ENCODE measurements at places on chromosomes 11 and 22. TPM values are rescaled to one million over a fixed set of nuclear protein-coding genes. Genes with fewer than 3 reads are reported as not detected.
A peak's percentile ranks its signal among the peaks of the same experiment; 100 is the strongest.

GRCh38 chr11:10397226-10397987, 57.7 kb upstream of the AMPD3 start:
- peaks cover 25% of the 10 kb centered on the region for H3K4me1 ChIP-seq
- no peak overlapping the region for H3K4me3 ChIP-seq

DNA sequence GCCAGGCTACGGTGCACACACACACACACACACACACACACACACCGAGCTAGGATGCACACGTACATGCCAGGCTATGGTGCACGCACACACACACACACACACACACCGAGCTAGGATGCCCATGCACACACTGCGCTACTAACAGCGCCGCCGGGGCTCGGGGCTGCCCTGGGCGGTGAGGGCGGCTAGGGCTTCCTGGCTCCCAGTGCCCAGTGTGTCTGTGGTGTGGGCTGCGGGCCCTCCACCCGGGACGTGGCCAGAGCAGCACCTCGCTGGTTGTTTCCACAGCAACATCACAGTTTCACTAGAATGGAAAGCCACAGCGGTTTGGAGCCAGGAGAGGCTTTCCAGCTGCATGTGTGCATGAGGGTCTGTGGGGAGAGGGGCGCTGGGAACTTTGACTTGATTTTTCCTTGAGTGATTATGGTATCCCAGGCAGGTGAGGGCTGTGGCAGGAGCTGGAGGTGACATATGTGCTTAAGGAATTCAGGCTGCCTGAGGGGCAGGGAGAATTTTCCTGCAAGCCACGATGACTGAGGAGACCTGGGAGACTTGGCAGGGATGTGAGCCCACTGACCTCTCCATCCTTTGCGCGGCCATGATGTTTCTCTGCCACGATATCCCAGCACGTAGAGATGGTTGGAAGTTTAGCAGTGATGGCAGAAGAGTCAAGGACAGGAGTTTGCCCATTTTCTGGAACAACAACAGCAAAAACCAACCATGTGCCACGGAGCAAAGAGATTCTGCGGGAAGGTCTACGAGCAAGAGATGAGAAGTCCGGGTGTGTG, 195.9 kb downstream of the SNX19 start:
- H3K36me3 ChIP-seq = no peaks in the 10 kb centered on the region
- no peak for DNase-seq
- H3K27ac ChIP-seq = no peak overlapping the region
- H3K27me3 ChIP-seq = no peaks in the 10 kb centered on the region
- no peak overlapping the region for H3K4me3 ChIP-seq
- peaks cover 9% of the 10 kb centered on the region for H3K4me1 ChIP-seq

DNA sequence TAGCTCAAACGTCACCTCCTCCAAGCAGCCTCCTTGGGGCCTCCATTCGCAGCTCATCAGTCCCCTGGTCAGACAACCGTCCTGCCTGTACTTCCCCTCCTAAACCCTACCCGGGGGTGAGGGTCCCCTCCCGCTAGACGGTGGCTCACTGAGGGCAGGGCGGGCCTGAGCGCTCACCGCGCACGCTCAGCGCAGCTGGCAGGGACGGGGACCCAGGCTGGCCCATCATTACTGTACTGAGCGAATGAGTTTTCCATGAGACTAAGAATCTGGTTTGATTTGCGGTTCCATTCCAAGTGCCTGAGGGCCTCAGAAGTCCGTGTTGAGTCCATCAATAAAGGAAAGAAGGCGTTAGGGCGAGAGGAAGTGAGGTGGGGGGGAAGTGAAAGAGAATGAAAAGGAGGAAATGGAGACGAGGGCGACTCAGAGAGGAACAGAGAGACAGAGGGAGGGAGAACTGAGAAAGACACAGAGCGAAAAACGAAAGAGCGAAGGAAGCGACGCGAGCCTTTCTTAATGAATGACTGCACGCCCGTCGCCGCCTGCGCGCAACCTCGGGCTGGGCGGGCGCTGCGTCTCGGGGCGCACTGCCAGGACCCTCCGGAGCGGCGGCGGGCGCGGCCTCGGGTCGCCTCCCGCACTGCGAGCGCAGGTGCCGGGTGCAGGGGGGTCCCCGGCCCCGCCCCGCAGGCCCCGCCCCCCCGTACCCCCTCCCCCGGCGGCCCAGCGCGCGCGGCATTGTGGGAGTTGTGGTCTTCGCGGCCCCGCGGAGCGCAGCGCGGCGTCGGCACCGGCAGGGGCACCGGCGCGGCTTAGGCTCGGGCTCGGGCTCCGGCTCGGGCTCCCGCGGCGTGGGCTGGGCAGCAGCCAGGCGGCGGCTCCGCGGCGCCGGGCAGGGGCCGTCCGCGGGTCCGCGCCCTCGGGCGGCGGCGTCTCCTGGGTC, at the start of gene ASPHD2:
TSS of gene ASPHD2 (plus strand) at position 746 of the 943 bp plus-strand sequence. CDS start 4,356 bp downstream, outside the sequence.
- H3K4me1 ChIP-seq = peaks cover 8% of the 10 kb centered on the region
- H3K36me3 ChIP-seq = no peaks in the 10 kb centered on the region
- peak within 1 kb of the TSS; percentile 61 for H3K4me3 ChIP-seq
- H3K27ac ChIP-seq = peak within 1 kb of the TSS; percentile 60
- H3K27me3 ChIP-seq = no peaks in the 10 kb centered on the region
- peak; percentile 26 for DNase-seq

DNA sequence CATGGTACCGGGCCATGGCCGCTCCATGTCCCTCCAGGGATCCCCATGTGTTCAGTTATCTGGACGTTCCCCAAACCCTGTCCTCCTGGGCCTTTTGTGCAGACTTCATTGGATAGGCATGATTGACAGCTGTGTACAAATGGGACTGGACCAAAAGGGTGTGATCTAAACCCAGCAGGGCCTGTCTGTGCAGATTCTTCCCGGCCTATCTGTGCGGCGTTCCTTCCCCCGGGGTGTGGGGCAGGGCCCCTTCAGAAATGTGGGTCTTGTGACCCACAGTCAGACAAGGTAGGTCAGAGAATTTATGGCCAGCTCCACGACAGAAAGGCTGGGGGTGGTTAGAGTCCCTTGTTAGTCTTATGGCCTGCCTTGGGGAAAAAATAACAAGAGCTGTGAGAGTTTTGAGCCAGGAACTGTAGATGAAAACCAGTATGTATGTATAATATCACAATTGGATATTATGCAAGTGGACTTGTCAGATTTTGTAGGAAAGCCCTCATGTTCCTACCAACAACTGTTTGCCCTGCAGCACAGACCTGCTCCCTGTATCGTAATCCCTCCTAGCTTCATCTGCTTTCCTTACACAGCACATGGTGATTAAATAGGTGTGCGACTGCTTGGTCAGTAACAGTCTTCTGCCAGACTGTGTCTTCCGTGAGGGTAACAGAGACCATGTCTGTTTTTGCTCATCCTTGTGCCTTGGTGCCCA, 31.7 kb downstream of the AP2A2 start:
- H3K27me3 ChIP-seq = no peaks in the 10 kb centered on the region
- H3K27ac ChIP-seq = no peak overlapping the region
- no peak for DNase-seq
- no peaks in the 10 kb centered on the region for H3K4me1 ChIP-seq
- peaks cover 42% of the 10 kb centered on the region for H3K36me3 ChIP-seq
- no peak overlapping the region for H3K4me3 ChIP-seq

DNA sequence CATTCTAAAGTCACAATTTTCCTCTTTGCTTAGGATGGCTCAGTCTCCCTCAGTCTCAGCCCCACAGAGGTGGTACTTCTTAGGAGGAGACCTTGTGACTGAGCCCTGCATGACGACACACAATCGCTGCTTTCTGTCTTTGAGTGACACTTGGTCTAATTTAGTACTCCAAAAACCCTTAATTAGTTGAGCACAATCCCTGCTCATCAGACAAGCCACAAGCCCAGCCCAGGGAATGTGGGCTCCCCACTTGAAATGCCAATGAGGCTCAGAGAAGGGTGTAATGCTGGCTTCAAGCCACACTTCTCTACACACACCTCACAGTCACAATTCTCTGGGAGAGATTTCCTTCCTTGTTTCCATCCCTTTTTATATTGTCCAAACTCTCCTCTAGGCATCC, 101.8 kb downstream of the FEZ1 start:
- no peak overlapping the region for H3K27ac ChIP-seq
- no peak for DNase-seq
- H3K27me3 ChIP-seq = no peaks in the 10 kb centered on the region
- H3K4me1 ChIP-seq = peaks cover 7% of the 10 kb centered on the region

GRCh38 chr22:41009222-41009948, 58.2 kb downstream of the RBX1 start:
- DNase-seq = no peak
- H3K36me3 ChIP-seq = no peaks in the 10 kb centered on the region
- H3K4me1 ChIP-seq = no peaks in the 10 kb centered on the region
- no peaks in the 10 kb centered on the region for H3K27me3 ChIP-seq
- H3K27ac ChIP-seq = no peak overlapping the region

GRCh38 chr11:128725630-128726319, 31.9 kb downstream of the FLI1 start:
- H3K27ac ChIP-seq = peak overlapping the region; percentile 67
- H3K27me3 ChIP-seq = no peaks in the 10 kb centered on the region
- no peaks in the 10 kb centered on the region for H3K36me3 ChIP-seq
- H3K4me3 ChIP-seq = no peak overlapping the region
- DNase-seq = peak; percentile 18

DNA sequence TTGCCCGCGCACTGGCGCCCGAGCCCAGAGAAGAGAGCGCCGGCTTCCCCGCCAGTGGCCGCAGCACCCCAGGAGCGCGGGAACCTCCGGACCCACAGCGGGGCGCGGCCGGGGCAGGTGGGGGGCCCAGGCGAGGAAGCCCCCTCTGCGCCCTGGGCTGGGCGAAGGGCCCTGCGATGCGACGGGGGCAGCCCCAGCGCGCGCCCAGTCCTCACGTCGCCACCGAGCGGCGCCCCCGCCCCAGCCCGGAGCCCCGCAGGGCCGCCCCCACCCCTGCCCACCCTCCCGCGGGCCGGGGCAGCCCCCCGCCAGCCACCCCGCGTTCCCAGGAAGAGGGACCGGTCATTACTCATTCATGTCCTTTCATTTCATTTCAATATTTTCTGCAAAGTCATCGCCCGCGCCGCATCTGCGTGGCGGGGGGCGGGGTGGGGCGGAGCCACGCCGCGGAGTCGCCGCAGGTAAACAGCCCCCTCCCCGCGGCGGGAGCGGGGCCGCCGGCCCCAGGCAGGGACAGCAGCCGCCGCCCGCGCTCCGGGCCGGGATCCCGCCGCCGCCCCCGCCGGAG, 673 bp upstream of the PANX2 start:
- DNase-seq = no peak
- no peaks in the 10 kb centered on the region for H3K36me3 ChIP-seq
- peak overlapping the region; percentile 41 for H3K4me3 ChIP-seq

DNA sequence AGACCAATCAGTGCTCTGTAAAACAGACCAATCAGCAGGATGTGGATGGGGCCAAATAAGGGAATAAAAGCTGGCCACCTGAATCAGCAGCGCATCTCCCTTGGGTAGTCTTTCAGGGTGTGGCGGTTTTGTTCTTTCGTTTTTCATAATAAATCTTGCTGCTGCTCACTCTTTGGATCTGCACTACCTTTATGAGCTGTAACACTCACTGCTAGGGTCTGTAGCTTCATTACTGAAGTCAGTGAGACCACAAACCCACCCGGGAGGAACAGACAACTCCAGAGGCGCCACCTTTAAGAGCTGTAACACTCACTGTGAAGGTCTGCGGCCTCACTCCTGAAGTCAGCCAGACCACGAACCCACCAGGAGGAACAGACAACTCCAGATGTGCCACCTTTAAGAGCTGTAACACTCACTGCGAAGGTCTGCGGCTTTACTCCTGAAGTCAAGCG, 175.5 kb upstream of the PDGFD start:
- H3K27ac ChIP-seq = no peak overlapping the region
- H3K4me3 ChIP-seq = no peak overlapping the region
- H3K27me3 ChIP-seq = no peaks in the 10 kb centered on the region
- H3K36me3 ChIP-seq = no peaks in the 10 kb centered on the region
- DNase-seq = no peak
- no peaks in the 10 kb centered on the region for H3K4me1 ChIP-seq

- H3K4me3 ChIP-seq = no peak overlapping the region
- H3K36me3 ChIP-seq = no peaks in the 10 kb centered on the region
- H3K27ac ChIP-seq = no peak overlapping the region
- DNase-seq = peak; percentile 88
Observed at GRCh38 chr11:76807206-76807875, 24.2 kb downstream of the TSKU start.

DNA sequence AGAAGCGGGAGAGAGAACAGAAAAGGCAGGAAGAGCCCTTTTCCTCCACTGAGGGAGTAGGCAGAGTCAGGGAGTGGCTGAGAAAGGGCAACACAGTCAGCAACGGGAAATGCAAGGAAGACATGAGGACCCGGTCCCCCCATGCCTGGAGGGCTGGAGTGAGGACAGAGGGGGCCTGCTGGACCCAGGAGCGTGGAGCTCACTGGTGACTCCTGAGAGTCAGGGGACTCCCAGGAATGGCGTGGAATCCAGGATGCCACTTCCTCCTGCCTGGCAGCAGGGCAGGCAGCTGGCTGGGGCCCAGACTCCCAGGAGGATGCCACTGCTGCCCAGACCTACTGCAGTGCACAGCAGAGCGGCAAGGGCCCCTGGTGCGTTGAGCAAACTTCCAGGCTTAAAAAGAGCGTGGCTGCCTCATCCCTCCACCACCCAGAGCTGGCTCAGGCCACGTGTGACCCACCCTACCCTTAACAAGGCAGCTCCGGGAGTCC, 11.3 kb downstream of the C11orf21 start:
- H3K27me3 ChIP-seq = no peaks in the 10 kb centered on the region
- peaks cover 13% of the 10 kb centered on the region for H3K4me1 ChIP-seq
- no peaks in the 10 kb centered on the region for H3K36me3 ChIP-seq
- no peak for DNase-seq
- H3K4me3 ChIP-seq = no peak overlapping the region
- H3K27ac ChIP-seq = no peak overlapping the region

GRCh38 chr11:15965562-15966250, 390.6 kb downstream of the SOX6 start:
- no peaks in the 10 kb centered on the region for H3K27me3 ChIP-seq
- no peak overlapping the region for H3K4me3 ChIP-seq
- peaks cover 39% of the 10 kb centered on the region for H3K4me1 ChIP-seq
- no peak for DNase-seq
- no peaks in the 10 kb centered on the region for H3K36me3 ChIP-seq

- H3K4me3 ChIP-seq = no peak overlapping the region
- H3K27me3 ChIP-seq = no peaks in the 10 kb centered on the region
- no peaks in the 10 kb centered on the region for H3K36me3 ChIP-seq
- H3K27ac ChIP-seq = no peak overlapping the region
- no peaks in the 10 kb centered on the region for H3K4me1 ChIP-seq
Observed at GRCh38 chr11:80424012-80424695, 983.3 kb upstream of the TENM4 start.

DNA sequence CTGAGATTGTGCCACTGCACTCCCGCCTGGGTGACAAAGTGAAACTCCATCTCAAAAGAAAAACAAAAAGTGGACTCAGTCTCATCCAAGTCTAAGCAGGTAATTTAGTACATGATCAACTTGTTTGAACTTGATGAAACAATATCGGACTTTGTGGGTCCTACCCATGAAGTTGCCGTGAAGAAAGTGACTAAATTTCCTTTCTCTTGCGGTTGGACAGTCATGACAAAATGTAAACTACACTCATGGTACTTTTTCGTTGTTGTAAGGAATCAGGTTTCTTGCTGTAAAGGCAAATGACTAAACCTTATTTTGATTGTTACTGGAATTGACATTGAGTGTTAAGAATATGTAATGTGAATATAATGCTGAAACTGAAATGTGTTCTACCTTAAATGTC, 164.5 kb upstream of the PLET1 start:
- H3K4me1 ChIP-seq = no peaks in the 10 kb centered on the region
- no peaks in the 10 kb centered on the region for H3K27me3 ChIP-seq
- no peak overlapping the region for H3K4me3 ChIP-seq
- no peak overlapping the region for H3K27ac ChIP-seq
- no peaks in the 10 kb centered on the region for H3K36me3 ChIP-seq
- DNase-seq = no peak

The LSP1 gene
- total RNA-seq = 18.6 TPM

The OR4D10 gene
- total RNA-seq = not detected

The CPT1B gene
- 443 TPM for total RNA-seq

The KCNK7 gene
- total RNA-seq = 0.22 TPM

The SLC6A5 gene
- not detected for total RNA-seq

All from heart right ventricle (tissue), 16 donors.